ENCODE measurements at places on chromosomes 7 and 10.

- no peak for DNase-seq
Observed at GRCh38 chr7:20359341-20359963, 28.8 kb downstream of the ITGB8 start.

DNA sequence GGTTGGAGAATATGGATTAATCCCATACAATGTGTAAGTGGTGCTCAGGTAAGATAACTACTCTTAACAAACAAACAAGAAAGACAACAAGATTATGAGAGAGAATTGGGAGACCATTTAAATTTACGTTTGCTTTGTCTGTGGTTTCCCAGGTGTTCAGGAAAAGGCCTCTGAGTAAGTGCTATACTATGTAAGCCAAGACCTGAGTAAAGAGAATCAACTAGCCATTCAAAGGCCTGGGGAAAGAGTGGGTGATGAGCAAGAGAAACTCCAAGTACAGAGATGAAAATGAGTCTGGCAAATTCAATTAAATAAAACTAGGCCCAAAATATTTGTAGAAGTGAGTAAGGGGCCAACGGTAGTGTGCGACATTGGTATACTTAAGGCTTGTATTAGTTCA is 9.9 kb downstream of the CSTF2T start:
- no peak for DNase-seq

- no peak for DNase-seq
Observed at GRCh38 chr7:5870311-5870710, 10.3 kb upstream of the OCM start.

DNA sequence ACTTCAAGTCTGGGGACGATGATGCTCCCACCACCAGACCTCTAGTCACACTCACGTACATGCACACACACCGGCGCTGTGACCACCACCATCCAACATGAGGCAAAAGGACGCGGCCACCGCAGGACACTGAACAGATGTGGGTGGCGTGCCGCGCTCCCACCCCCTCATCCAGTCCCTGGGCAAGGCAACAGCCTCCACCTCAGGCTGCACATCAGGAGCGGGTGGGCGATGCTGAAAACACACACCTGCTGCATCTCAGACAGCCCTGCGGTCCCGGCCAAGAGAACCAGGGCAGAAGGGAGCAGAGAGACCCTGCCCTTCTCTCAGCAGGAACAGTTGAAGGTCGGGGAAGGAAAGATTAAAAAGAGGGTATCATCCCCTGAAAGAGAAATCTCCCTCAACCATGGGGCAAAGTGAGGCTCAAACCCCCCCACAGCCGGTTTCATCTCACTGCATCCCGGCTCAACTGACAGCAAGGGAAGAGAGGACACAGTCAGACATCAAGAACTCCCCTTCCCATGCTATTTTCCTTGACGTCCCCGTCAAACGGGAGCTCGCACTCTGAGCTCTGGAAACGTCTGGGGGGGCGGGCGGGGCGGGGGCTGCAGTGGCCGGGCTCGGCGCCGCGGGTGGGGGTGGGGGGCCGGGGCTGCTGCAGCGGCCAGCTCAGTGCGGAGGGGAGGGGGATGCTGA is 1.1 kb downstream of the CAMK2G start:
- no peak for DNase-seq

DNA sequence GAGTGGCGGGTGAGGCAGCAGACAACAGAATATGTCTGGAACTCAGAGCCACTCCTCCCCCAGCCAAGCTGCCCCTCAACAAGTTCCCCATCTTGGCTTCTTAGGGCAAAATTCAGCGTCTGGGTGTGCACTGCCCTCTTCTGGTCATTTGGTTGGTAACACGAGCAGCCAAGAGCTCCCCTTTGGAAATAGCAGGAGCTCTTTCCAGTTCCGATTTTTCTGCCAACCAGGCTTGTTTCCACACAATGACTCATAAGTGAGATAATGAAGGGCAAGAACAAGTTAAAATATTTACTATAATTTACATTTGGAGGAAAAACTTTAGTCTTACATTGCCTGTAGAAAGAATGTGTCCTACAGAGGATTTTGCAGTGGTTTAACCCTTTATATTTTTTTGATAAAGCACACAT is 70.5 kb downstream of the ADCYAP1R1 start:
- no peak for DNase-seq

DNA sequence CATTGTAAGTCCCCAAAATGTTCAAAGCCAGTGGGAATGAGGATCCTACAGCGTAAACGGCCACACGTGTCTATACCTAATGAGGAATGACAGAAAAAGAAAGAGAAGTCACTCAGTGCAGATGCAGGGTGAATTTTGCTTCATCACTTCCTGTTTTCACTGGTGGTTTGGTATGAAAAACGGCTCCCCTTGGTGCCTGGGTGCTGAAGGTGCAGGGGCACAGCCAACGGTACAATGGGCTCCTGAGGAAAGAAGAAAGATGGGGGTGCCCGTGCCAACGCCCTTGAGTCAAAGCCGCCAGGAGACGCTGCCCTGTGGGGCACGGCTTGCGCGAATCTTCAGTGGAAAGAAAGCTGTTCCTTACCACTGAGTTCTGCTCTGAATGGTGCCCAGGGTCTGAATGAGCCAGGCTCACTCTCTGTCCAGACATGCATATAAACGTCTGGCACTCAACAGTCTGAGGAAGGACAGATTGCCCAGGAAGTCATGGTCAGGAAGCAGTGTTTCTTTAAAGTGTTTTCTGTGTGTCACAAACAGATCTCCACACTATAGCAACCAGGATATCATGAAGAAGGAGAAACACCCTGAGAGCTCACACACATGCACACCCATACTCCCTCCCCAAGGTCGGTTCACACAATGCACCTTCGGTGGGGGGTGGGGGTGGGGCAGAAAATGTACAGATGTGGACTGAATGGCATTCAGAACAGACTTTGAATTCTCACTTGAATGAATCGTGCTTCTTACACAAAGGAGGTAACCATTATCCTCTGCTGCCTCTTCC is 105.8 kb downstream of the ELMO1 start:
- DNase-seq, result peak; percentile 52

DNA sequence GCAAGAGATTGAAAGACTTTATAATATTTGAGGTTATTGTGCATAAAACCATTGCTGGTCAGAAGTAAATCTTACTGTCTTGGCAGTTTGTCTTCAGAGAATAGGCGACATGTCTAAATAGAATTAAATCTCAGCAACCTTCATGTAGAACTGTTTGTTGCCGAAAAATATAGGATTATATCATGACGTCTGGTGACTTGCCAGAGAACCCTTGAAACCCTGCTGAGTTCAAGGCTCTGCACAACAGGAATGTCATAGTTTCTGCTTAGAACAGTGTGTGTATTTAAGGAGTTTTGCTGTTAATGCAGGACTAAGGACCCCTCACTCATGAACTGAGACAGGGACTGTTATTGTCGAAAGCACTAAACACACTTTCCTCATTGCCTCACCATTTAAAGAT is 206.4 kb upstream of the ETV1 start:
- DNase-seq, result no peak

DNA sequence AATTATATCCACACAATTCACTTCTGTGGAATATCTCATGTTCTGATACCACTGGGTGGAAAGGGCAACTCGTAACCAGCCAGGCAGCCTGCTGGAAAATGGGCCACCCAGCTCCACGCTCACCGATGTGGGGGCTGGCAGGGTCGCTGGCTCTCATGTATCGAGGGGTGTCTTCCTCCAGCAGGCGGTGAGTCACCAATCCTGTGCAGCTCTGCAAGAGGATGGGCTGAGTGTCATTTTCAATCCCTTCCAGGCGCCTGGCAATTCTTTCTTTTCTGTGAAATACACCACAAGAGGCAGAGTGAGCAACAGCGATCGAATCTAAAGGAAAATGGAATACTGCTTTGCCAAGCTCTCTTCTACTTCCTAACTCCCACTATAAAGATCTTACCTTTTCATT is 80.1 kb downstream of the SVIL start:
- DNase-seq, result no peak

- no peak for DNase-seq
Observed at GRCh38 chr7:21767300-21767900, 178.3 kb downstream of the CDCA7L start.

GRCh38 chr7:157113607-157114006 is 25.1 kb upstream of the UBE3C start:
- DNase-seq, result no peak

GRCh38 chr10:29947701-29948060 is 111.7 kb downstream of the JCAD start:
- DNase-seq, result no peak

- DNase-seq, result no peak
Observed at GRCh38 chr10:94052866-94053791, 59.4 kb downstream of the PLCE1 start.

- no peak for DNase-seq
Observed at GRCh38 chr10:121076776-121077715, 225.9 kb downstream of the WDR11 start.

DNA sequence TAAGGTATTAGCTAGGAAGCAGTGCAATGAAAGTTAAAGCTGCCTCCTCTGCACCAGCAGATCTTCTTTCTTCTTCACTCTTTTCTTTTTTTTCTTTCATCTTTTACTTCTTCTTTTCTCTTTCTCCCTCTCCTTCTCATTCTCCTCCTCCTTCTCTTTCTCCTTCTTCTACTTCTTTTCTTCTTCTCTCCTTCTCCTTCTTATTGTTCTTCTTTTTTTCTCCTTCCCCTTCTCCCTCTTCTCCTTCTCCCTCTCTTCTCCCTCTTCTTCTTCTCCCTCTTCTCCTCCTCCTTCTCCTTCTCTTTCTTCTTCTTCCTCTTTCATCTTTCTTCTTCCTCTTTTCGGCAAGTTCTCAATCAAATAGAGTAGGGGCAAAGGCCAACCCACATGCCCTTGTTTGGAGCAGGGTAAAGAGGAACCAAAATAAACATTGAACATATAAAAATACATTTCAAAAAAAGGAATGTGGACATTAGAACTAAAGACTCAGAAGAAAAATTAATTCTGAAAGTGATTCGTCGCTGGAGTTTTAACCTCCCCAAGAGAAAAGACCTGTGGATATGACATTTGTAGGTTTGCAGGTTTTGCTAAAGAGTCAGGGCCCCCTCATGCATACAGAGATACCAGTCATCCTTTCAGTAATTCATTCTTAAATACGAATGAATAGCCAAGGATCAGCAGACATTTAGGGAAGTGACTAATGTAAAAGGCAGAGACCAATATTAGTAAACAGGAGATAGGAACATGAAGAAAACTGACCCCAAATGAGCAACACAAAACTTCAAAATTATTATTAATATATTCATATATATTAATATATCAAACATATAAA is 93.0 kb upstream of the RSU1 start:
- no peak for DNase-seq

DNA sequence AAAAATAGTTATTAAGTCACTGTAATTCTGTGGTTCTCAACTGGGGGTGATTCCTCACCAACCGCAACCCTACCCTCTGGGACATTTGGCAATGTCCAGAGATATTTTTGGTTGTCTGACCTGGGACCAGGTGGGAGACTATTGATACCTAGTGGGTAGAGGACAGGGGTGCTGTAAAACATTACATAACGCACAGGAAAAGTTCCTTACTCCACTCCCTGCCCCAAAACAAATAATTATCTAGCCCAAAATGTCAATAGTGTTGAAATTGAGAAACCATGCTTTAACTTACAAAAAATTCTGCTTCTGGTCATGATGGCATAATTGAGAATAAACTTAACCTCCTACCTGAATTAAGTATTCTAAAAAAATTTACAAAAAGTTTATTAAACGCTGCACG is 177.7 kb upstream of the FEZF1 start:
- no peak for DNase-seq

DNA sequence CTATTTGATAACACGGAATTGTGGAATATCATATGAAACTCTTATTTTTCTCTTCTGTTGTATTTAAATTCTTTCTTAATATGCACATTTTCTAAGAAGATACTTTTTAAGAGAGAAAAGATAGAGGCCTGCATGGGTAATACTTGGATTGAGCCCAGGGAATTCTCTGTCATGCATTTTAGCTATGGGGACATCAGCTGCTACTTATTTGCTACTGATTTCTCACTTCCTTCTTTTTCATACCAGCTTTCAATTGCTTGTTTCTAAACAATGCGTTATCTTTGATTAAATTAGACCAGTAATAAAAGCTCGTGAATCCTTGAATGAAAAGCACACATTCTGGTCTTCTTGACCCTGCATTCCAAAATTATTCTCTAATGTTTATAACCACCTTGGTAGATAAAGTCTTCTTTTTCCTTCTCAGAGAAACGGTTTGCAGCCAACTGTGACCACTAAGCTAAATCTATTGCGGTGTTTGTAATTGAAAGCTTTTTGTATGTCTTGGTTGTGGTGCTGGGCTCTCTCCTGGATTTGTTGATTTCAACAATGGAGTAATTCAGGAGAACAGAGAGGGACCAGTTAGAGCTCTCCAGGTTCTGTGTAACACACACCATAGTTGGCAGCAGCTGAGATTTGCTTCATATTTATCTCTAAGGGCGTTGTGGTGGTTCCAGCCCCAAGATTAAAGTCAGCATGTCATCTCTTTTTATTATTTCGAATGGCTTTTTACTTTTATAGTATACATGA is 139.3 kb downstream of the PPP1R9A start:
- DNase-seq, result no peak

- no peak for DNase-seq
Observed at GRCh38 chr7:29642494-29643155, 79.0 kb downstream of the PRR15 start.

DNA sequence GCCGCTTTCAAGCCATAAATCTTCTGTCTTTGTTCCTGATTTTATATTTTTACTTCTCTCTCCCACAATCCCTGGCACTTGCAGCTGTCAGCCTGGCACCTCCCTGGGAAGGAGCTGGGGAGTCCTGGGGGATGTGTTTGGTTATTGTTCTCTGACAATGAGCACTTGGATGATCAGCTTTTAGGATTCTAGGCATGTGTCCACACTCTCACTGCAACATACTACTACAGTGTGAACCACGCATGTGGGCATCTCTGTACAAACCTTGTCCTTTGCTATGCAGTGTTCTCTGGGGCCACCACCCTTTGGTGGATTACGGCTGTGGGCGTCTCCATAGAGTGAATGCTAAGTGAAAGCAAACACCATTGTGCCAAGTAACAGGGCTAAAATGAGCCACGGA is 168.4 kb upstream of the KMT2E start:
- no peak for DNase-seq

DNA sequence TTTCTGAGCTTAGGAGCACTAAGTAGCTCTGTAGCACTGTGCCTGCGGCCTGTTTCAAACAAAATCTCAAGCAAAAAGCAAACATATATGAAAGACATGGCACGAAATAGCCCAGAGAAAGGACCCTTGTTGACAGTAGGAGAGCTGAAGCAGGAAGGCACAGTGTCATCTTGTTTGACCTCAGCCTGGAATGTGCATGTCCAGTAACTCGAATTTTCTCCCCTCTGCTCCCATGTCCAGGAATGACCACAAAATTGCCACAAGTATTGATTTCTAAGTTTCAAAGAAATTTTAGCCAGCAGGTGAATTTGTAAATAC is 301.0 kb downstream of the CCDC3 start:
- DNase-seq, result no peak

- peak; percentile 59 for DNase-seq
Observed at GRCh38 chr7:77759294-77759889, 38.8 kb downstream of the TMEM60 start.

- no peak for DNase-seq
Observed at GRCh38 chr7:9709216-9709615, 1264.5 kb upstream of the PHF14 start.

DNA sequence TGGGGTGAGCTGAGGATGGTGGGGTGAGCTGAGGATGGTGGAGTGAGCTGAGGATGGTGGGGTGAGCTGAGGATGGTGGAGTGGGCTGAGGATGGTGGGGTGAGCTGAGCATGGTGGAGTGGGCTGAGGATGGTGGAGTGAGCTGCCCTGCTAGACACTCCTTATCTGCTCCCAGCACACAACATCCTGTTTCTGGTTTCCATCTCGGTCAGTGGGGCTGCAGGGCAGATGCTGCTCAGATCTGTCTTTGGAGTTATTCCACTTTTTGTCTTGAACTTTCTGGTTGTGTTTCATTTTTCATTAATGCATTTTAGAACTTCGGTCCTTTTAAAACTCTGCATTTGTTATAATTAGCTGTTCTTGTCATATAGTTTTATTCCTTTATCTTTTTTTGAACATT is 67.9 kb upstream of the ANTXRL start:
- DNase-seq, result no peak

Data from T-helper 9 cell (primary cell).